G401 (cell line): ENCODE measurements at places on chromosomes 1 and 21. TPM values are rescaled to one million over a fixed set of nuclear protein-coding genes. Genes with fewer than 3 reads are reported as not detected.
A peak's percentile ranks its signal among the peaks of the same experiment; 100 is the strongest.

- DNase-seq: no peak
Observed at GRCh38 chr1:228848406-228848805, 113.1 kb downstream of the RHOU start.

GRCh38 chr1:109395602-109396512 lies 1.9 kb downstream of the SORT1 start:
- DNase-seq: no peak

GRCh38 chr1:41184446-41184845 lies 57.7 kb downstream of the SCMH1 start:
- DNase-seq: peak; percentile 10

GRCh38 chr21:43345746-43346409 lies 81.1 kb downstream of the SIK1 start:
- DNase-seq: no peak

Gene DNAJC28
- total RNA-seq: 0.49 and 3.8 TPM in 2 replicates

GRCh38 chr21:26798856-26799751 lies 46.1 kb downstream of the ADAMTS1 start:
- no peak for DNase-seq

DNA sequence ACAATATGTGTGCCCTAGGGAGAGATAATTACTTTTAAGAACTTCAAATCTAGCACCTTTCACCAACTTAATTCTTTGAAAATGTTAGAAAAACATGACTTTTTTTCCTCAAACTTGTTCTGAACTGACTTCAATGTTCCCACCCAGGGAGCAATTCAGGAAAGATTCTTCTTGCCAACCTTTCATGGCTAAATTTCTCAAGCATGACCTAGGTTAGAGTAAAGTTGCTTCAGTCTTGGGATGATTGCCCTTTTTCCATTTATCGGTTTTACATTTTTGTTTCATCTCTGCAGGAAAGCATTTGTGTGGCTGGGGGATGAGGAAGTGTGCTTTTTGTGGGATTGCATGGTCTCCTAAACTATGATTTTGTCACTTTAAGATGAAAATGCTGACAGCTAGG lies 647.7 kb downstream of the LTN1 start:
- DNase-seq: no peak

GRCh38 chr1:36168514-36168913 lies 12.6 kb downstream of the MAP7D1 start:
- DNase-seq: no peak

DNA sequence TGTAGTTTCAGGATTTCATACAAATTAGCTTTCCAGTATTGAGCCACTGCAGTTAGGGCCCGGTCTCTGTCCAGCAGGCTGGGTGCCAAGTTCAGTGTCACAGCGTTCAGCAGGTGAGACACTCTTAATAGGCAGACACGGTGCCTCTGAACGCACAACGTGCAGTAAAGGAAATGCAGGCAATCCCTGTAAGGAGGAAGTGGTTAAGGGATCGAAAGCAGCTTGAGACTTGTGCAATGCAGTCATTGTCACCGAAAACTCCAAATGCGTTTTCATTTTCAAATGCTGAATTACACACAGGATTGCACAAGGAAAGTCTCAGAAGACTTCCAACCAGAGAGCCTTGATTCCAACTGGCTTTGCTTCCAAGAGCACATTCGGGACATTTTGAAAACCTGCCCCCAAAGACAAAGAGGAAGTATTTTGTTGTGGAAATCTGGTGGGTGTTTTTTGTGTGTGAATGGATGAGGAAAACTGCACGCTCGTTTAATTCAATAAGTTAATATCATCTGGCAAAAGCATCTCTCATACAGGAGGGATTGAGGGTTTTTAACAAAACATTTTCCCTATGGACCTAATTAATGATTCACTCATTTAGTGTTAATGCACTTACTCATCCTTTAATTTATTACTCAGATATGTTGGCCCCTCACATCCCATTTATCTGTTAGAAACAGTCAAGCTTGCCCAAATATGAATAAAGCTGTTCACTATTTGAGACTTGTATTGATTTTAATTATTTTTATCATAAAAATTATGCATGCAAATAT lies 61.6 kb downstream of the PTGS2 start:
- no peak for DNase-seq

- no peak for DNase-seq
Observed at GRCh38 chr1:40034869-40035268, 5.7 kb upstream of the CAP1 start.

DNA sequence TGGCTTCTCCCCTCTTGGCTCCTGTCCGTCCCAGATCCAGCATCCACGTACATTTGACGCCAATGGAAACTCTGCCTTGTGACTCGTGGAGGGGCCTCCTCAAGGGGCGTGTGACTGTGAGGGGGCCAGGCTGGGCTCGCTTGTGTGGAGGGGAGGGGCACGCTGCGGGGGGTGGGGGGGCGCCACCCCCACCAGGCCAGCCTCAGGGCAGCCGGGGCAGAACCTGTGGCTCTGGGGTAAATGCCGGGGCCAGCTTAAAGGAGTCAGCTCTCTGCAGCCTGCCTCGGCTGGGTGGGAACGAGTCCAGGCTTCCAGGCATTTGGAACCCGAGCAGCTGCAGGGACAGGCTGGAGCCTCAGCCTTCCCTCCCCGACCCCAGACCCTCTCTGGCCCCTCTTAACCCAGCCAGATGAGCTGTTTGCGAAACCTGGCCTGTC lies 94.1 kb downstream of the SIK1 start:
- DNase-seq: no peak

Gene ITPKB
- 11.4 and 15.2 TPM in 2 replicates for total RNA-seq

- no peak for DNase-seq
Observed at GRCh38 chr1:79364896-79365295, 358.4 kb upstream of the ADGRL4 start.

Gene VWA5B1
- not detected in 2 replicates for total RNA-seq

Gene AZIN2
- 13.1 and 13.6 TPM in 2 replicates for total RNA-seq

GRCh38 chr1:155272466-155273342 lies 600 bp downstream of the CLK2 start:
- no peak for DNase-seq

DNA sequence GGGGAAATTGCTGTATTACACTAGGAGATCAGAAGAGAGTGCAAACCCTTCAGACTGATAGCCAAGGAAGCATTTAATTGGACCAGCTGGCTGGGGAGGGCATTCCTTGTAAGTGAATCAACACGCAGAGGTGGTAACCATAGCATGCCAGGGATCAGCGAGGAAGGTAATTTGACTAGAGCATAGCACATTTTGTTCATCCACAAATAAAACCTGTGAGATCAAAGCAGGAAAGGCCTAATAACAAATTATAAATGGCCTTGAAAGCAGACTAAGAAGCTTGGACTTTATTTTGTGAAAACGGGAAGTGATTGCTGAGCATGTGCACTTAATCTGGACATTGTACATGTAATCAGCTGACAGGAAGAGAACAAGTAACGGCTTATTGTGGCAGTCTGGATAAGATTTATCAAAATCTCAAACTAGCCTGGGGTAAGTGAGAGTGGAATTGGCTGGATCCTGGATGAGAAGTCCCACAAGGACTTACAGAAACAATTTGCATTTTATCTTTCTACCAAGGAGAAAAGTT lies 11.7 kb upstream of the CD55 start:
- DNase-seq: peak; percentile 52

DNA sequence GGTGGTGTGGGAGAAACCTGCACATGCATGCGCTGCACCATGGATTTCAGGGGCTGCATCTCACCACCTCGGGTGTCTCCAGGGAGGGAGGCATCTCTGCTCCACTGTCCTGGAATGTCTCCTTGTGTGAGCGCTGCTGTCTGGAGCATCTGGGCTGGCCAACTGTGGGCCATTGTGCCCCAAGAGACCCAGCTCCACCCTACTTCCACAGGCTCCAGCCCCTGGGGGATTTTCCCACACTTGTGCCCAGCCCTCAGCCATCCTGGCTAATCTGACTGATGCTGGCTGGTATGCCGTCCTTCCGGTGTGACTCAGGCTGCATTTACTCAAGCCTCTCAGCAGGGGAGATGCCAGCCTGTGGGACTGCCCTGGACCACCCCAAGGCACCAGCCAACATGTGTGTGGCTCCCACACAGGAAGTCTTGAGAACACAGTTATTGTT lies 62.0 kb downstream of the TRIM11 start:
- DNase-seq: no peak

Gene GOLPH3L
- total RNA-seq: 4.4 and 11.1 TPM in 2 replicates

GRCh38 chr1:112312315-112312714 lies 83.7 kb upstream of the CTTNBP2NL start:
- no peak for DNase-seq

DNA sequence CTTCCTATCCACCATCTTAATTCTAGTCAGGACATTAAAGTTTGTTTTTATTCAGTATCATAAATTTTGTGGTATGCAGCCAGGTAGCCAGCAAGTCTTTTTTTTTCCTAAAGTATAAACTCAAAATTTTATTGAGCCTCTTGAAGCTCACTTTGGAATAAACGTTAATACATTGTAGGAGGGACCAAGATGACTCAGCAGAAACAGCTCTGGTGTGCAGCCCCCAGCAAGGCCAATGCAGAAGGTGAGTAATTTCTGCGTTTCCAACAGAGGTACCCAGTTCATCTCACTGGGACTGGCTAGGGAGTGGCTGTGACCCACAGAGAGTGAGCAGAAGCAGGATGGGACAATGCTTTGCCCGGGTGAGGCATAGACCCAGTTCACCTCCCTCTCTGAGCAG lies 9.7 kb upstream of the OR2M3 start:
- DNase-seq: no peak

GRCh38 chr1:21852282-21853130 lies 40.4 kb downstream of the LDLRAD2 start:
- no peak for DNase-seq

DNA sequence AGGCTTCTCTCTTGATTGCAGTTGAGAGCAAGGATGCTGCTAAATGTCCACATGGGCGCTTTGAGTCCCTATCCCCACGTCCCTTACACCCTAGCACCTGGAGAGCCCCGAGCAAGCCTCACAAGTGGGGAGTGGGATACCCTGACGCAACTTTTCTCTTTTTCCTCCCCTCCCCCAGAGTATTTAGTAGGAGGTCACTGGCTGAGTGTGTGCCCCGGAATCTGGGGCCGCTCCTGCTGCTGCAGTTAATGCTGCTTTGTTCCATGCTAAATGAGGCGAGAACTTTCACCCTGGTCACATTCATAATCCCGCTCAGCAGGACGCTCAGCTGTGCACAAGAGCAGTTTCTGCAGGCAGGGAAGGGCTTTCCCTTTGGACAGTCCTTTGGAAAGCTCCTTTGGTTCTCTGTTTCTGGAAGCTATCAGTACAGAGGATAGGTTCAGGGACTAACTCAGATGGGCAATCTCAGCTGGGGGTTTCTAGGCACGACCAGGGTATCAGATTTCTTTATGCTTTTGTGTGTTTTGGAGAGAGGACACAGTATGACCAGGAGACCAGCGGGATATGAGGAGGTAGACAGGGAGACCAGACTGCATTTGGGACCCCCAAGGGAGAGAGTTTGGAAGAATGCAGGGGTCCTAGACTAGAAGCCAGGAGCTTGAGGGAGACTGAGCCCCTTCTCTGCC lies 75.9 kb downstream of the NOS1AP start:
- peak; percentile 68 for DNase-seq

Gene HSD3B1
- total RNA-seq: not detected in 2 replicates

DNA sequence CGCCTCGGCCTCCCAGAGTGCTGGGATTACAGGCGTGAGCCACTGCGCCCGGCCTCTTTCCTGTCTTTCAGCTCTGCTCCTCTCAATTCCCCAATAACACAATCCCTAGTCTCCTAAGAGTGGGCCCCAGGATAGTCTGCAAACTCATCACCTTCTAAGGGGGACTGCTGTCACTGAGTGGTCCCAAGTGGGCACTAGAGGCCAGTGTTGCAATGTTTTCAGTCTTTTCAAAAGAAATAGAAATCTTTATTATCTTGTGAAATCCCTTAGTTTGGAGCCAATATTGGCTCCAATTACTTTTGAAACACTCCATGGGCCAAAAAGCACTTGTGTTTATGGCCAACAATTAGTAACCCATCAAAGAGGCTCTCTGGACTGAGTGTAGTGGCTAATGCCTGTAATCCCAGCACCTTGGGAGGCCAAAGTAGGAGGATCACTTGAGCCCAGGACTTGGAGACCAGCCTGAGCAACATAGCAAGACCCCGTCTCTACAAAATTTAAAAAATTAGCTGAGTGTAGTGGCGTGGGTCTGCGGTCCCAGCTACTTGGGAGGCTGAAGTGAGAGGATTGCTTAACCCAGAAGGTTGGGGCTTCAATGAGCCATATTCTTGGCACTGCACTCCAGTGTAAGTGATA lies 28.6 kb upstream of the ZNF697 start:
- DNase-seq: no peak

GRCh38 chr1:185670187-185670627 lies 64.0 kb upstream of the HMCN1 start:
- DNase-seq: peak; percentile 19

GRCh38 chr1:114236517-114236916 lies 82.8 kb upstream of the SYT6 start:
- no peak for DNase-seq
